HFFc6 (cell line): ENCODE measurements at places on chromosomes 12 and 14.
A peak's percentile ranks its signal among the peaks of the same experiment; 100 is the strongest.

GRCh38 chr12:614411-614970 is 48.8 kb downstream of the NINJ2 start:
- DNase-seq: no peak

- no peak for DNase-seq
These were observed 886.2 kb downstream of the DIO2 start for GRCh38 chr14:79325071-79325470.

GRCh38 chr12:120109570-120110267 is 6.8 kb downstream of the RAB35 start:
- no peak for DNase-seq

- no peak for DNase-seq
These were observed 77.4 kb upstream of the GTF2A1 start for GRCh38 chr14:81298122-81298521.

DNA sequence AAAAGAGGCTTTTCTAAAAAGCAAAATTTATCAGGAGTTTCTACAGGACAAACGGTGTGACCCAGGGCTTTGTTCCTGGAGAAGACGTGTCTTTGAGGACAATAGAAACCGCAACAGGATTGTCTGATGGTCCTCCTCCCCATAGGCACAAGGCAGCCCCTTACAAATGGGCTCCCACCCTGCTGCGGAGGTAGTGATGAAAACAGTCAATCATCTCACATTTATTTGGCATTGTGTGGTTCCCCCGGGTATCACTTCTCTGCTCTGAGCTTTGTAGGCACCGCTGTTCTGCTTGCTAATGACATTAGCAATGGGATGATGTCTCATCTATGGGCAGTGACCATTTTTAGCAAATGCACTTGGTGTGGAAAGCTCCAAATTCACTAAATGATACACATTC is 155.5 kb upstream of the TMPO start:
- no peak for DNase-seq

DNA sequence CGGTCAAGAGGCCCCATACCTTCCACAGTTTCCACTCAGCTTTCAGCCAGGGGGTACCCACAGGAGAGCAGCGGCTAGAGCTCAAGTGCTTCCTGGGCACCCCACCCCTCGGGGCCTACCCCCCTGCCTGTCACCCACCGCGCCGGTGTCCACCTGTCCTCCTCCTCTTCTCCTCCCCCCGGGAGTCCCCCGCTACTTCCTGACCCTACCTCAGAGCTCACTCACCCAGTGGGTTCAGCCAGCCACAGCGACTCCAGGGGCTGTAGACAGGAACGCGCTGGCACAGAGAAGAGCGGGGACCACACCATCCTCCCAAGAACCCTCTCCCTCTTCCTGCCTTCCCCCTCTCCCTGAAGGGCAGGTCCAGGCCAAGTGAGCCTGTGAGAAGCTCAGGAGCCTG is 123.0 kb downstream of the ESRRB start:
- DNase-seq: no peak

DNA sequence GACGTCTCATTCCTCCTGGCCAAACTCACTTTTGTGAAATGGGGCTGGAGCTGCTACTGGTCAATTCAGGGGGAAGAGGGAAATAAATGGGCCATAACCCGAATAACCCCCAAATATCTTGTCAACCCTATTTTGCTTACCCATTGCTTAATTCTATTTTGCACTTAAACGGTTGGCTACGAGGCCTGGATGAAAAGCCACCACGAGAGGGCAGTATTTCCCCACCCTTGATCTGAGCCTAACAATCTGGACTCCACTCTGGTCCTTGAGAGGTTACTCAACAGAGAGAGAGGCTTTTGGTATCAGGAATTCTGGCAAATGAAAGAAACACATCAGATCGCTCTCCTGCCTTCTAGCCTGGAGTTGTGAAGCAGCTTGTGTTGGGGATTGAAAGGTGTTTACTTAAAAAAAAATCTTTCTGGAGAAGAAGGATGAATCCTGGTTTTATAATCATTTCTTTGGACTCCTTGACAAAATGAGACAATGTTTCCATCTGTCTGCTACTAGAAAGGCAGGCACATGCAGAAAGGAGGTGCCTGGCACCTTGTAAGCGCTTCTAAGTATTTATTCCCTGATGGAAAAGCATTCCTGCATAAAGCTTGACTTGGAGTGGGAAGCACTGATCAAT is 22.4 kb upstream of the FBXO21 start:
- DNase-seq: peak; percentile 51

DNA sequence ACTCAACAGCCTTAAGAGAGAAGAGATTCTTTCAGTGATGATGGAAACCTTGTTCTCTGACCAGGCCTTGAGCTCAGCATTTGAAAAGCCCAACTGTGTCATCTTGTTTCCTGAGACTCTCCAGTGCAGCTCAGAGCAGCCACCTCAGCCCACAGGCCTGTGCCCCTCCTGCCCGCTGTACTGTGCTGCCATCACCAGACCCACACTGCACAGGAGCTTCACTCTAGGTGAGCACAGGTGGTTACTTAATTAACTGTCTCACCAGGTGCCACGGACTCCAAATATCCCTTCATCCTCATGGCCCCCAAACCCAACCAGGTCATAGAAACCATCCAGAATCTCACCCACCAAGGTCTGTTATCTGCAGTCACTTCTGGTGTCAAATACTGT is 51.3 kb downstream of the JAG2 start:
- no peak for DNase-seq

- DNase-seq: no peak
These were observed 87.5 kb downstream of the FUT8 start for GRCh38 chr14:65500075-65500474.

- no peak for DNase-seq
These were observed 28.9 kb upstream of the EGLN3 start for GRCh38 chr14:33979613-33980276.

- DNase-seq: no peak
These were observed 2.1 kb upstream of the TSPAN8 start for GRCh38 chr12:71159878-71160277.

GRCh38 chr12:103783744-103784664 is 57.0 kb downstream of the NT5DC3 start:
- DNase-seq: no peak

DNA sequence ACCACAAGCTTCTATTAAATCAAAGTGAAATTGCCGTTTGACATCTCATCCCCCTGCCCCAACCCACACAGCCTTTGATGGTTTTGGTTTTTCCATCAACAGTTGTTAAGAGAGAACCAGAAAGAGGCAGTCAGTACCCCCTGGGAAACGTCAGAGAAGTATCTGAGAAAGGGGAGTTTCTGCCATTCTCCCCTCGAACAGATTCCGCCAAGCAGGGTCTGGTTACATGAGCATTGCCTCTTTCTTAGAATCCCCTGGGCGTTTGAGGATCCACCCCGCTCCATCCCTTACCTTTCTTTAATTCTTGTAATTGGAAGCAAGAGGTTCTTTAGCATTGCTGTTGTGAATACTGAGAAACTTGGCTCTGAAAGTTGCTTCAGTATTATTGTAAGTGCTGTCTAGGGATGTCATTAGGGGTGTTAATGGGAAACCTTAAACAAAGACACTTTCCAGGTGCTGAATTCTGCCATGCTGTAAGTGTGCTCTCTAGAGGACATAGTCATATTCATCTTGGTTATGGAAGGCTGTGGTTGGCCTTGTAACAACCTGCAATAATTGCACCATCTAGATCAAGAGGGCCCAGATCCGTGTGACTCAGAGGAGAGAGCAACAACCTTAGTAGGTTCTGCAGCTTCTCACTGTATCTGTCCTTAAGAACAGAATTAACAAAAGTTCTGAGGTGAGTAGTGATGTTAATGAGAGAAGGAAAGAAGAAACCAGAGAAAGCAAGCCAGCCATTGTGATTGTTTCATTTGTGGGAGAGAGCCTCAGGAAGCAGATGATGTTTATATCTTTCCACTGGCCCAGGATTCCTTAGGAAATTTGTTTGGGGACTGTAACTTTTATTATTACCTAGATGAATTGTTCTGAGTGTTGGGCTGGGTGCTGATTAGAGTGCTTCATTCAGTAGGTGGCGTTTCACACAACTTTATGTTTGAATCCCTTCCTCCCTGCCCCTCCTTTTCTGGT is 9.0 kb downstream of the TMBIM6 start:
- peak; percentile 53 for DNase-seq

- DNase-seq: no peak
These were observed 75.7 kb downstream of the DIP2B start for GRCh38 chr12:50580436-50580835.
